ENCODE measurements at places on chromosomes 6 and 20. TPM values are rescaled to one million over a fixed set of nuclear protein-coding genes. Genes with fewer than 3 reads are reported as not detected.

NELFCD gene
- total RNA-seq = 66.9 TPM

C20orf141 gene
- not detected for total RNA-seq

DAAM2 gene
- 2.3 TPM for total RNA-seq

KIAA0408 gene
- total RNA-seq = 1.1 TPM

RING1 gene
- 20.8 TPM for total RNA-seq

PPP1R14C gene
- not detected for total RNA-seq
